ENCODE measurements at places on chromosomes 12 and 14. TPM values are rescaled to one million over a fixed set of nuclear protein-coding genes. Genes with fewer than 3 reads are reported as not detected.
A peak's percentile ranks its signal among the peaks of the same experiment; 100 is the strongest.

The MYF6 gene
- not detected for total RNA-seq

The SPTB gene
- 1.4 TPM for total RNA-seq

The PIWIL1 gene
- total RNA-seq: not detected

The KRT73 gene
- total RNA-seq: not detected

The P2RX7 gene
- total RNA-seq: 1.3 TPM

The GALNT9 gene
- total RNA-seq: 0.08 TPM

The CD27 gene
- 0.15 TPM for total RNA-seq

DNA sequence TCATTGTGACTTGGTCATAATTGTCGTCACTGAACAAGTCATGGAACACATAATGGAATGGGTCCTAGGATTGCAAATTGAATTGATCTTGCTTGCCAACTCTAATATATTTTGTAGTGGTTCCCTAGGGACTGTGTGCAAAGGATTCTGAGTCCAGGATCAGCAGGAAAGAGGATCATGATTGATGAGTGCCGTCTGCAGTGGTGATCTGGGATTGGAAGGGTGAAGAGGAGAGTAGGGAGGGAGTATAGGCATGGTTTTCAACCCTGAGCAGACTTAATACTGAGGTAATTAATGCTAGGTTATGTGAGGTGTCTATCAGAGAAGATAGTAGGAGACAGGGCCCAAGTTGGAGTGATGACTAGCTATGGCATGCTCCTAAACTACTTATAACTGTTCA, 168.9 kb downstream of the ESR2 start:
- DNase-seq: no peak

GRCh38 chr12:104680070-104680469, 223.3 kb downstream of the CHST11 start:
- DNase-seq: peak; percentile 26

- DNase-seq: peak; percentile 93
Measured at GRCh38 chr12:28313631-28314030, 123.4 kb downstream of the CCDC91 start.
